NCI-H748 treated with DMSO at 0.1 percent for 48 hours (cell line): ENCODE measurements at places on chromosomes 7 and 10.
A peak's percentile ranks its signal among the peaks of the same experiment; 100 is the strongest.

DNA sequence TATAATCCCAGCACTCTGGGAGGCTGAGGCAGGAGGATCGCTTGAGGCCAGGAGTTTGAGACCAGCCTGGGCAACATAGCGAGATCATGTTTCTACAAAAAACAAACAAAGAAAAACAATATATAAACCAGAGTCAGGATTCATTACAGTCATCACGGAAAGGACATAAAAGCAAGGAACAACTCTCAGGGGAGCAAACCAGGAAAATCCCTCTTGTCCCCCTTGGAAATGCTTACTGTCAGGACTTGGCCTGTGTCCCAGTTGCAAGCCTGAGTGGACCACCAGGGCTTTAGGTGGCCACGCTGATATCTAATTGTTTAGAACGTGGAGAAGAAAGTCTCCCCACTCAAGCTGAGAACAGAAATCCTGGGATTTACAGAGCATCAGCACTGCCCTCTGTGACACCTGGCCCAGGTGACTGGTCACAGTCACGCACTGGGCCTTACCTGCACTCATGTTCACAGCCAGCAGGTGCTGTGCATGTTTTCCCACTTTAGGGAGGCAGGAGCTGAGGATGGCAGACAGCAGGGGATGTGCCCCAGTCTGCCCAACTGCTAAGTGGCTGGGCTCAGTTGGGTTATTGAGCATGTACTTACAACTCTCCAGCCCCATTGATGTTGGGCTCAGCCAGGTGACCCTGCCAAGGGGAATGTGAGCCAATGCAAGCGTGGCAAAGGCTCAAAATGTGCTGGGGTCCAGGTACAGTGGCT lies 60.9 kb downstream of the TMEM130 start:
- DNase-seq, result no peak

DNA sequence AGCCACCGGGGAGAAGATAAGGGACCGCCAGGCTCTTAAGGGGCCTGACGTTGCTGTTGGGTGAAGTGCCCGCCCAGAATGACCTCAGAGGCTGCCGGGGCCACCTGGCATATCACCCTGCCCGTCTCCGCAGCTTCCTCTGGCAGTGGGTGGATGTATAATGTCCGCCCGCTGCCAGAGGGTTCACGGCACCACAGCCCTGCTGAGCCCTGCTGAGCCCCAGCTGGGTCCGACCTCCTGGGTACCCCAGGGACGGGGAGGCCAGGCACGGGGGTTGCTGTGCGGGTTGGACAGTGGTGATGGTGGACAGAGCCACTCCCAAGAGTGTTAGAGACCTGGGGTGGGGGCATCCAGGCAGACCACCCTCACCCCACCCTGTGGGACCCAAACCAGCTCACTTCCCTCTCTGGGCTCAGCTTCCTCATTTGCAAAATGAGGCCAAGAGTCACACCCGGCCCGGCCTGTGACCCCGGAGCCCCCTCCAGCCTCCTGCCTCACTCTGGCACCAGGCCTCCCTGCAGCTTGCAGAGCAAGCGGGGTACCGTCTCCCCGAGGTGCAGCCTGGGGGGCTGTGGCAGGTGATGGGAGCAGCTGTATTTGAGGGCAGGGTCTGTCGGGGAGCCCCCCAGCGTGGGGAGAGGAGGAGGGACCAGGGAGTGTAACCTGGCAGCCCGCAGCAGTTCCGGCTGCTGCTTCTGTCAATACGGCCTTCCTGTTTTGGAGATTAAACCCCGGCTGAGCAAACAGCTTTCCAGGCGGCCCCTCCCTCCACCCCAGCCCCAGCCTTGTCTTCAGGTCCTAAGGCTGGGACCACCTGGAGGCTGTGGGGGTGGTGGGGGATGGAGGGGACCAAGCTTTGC lies 8.4 kb upstream of the LFNG start:
- DNase-seq, result peak; percentile 65

- no peak for DNase-seq
Observed at GRCh38 chr10:123451618-123452245, 214.4 kb upstream of the GPR26 start.

DNA sequence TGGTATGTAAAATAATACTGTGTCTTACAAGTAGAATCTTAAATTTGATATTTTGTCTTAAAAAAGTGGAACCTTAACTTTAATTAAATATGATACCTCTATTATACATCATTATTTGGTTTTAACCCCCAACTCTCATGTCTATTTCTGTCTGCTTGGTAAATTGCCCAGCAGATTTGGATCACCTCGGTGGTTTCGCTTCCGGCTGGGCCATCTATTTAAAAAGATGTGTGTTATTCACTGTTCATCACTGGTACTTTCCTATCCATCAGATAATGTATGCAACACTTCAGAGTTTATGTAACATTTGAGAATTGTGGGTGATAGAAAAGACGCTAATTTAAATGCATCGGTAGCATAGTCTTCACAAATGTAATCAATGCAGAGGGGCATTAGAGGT lies 119.7 kb downstream of the SND1 start:
- DNase-seq, result no peak

GRCh38 chr10:63210611-63211196 lies 77.6 kb downstream of the NRBF2 start:
- DNase-seq, result no peak

- DNase-seq, result no peak
Observed at GRCh38 chr10:675532-675931, 13.9 kb downstream of the DIP2C start.

- no peak for DNase-seq
Observed at GRCh38 chr7:1899196-1899595, 229.1 kb downstream of the ELFN1 start.

DNA sequence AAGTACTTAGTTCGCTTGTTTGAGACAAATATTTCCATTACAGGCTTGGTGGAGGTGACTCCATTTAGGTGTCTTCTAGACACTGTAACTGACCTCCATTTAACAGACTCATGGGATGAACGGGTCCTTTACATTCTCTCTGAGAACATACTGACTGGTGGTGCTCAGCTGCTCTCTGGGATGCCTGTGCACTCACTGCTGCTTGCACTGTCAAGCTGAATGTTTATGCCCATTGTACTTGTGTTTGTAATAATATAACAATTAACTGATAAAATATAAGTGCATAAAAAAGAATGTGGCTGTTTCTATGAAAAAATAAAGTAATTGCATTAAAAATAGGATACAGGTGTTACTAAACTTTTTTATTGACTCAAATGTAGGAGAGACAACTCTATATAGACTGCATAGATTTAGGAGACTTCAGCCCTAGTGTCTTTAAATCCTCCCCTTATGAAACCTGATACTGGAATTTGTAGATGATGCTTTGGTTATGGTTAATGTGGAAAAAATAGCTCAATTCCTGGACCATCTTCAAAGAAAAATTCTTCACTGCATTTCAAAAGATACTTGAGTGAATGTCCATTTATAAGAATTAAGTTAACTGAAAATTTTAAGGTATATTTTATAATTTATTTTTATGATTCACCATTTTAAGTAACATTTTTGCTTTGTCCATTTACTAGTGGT lies 85.4 kb downstream of the CDK14 start:
- no peak for DNase-seq

GRCh38 chr10:119344381-119344780 lies 137.0 kb downstream of the GRK5 start:
- DNase-seq, result no peak

- no peak for DNase-seq
Observed at GRCh38 chr7:102439963-102440795, 6.8 kb downstream of the ORAI2 start.

DNA sequence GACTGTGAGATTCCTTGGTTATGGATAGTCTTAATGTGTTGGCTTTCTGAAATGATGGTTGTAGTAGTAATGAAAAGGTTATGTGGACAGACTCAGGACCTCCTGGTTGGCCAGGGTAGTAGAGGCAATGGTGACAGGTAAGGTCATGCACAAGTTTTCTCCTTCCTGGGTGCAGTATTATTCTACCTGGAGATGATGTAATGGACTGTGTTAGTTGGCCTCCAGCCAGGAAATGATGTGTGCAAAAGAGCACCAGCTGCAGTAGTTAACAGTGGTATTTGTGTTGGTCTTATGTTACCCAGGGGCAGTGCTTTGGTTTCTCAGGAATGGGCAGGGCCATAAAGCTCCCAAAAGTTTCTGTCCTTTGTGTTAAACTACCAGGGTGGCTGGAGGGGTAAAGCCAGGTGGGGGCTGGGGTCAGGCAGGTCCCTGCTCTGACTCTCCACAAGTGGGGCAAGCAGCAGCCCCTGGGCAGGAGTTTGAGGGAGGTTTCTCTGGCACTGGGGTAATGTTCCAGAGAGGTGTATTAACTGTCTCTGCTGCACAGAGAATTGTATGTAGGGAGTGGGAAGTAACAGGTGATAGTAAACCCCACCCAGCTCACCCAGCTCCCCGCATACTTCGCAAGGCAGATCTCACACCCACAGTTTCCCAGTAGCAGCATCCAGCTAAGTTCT lies 36.3 kb downstream of the GPR22 start:
- peak; percentile 12 for DNase-seq

DNA sequence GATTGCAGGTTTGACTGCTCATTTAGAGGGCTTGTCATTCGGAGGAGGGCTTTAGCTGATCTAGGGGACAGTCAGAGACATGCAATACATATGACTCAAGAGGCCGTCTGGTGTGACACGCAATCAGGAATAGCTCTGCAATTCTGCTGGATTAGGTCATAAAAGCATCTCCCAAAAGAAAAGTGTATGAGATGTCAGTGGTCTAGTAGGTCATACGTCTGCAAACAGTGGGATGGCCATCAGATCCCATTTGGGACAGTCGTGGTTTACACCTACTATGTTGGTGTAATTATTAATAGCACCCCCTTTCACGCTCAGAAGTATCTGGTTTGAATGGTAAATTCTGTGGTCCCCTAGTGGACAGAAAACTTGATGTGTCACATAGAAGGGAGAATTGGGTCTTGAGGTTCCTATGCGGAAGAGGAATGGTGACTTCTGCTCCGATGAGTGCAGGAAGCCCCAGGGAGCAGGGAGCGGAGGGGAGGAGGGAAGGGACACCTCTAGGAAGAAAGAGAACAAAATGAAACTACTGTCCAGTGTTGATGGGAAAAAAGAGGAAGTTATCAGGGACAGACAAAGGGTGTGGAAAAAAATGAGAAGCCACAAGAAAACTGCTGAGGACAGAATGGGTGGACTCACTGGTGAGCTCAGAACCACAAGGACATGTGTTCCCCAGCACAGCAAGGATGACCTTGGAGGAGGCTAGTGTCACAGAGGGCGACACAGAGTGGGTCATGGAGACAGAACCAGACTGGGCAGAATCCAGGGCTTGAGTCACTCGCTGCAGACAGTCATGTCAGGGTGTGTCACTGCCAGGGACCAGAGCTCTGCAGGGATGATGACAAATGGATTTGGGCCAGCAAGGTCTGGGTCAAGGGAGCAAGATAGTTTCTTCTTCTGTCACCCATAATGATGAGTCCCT lies 59.9 kb downstream of the MAP3K8 start:
- no peak for DNase-seq

DNA sequence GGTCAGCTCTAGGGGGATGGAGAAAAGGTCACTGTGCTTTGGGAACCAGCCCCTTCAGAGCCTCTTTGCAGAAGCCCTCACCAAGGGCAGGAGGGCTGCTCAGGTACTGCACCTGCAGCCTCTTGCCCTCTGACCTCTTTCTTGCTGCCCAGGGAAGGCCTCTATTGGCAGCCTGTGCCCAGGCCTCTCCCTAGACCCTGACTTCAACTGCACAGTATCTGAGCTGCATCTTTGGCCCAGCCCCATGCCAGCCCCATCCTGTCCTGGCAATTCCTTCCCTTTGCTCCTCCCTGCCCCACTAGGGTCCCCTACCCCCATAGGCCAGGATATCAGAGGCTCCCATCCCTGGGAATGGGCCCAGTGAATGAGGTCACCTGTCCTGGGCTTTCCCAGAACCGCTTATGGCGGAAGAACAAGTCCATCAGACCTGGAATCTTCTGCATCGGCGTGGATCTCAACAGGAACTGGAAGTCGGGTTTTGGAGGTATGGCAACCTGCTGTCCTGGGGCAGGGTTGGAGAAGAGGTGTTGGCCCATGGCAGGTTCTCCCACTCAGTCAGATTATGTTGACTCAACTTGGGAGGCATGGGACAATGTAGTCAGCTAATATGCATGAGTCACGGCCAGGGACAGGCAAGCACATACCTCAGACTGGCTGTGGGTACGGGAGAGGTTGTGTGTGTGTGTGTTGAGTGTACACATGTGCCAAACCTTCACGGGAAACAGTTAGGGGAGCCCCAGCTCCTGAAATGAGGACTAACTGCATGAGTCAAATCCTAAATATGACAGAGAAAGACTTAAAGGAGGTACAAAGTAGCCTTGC lies 17.1 kb upstream of the CPA1 start:
- DNase-seq, result no peak

DNA sequence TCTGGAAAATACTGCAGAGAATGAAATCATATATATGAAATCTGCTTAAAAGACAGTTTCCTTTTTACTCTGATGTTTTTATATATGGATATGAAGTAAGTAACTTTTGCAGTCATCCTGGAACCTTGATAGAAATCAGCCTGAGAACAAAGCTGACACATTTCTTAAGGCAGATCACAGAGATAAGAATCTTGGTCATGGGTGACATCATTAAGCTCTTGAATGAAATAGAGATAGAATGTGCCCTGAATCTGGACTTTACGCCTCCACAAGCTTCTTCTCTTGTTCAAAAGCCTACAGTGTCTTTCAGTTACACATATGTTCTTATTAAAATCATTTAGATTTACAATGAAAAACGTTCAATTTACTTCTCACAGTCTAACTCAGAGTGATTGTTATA lies 319.1 kb upstream of the CNTNAP2 start:
- DNase-seq, result no peak

DNA sequence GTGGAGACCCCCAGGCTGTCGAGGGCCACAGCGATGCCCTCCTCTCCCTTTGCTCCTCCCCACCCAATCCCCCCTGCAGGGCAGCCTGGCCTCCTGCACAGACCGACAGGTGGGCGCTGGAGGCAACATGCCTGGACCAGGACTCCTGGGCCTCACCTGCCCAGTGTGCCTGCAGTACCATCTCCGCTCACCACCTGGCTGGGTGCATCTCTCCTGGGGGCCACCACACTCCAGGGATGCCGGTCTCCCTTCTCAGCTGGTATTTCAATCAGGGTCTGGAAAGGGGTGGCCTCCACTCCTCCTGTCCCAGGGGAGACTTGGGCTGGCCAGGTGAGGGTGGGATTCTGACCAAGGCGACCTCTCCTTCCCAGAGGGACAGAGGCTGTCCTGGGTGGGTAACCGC lies 17.2 kb upstream of the CFAP46 start:
- DNase-seq, result no peak

- DNase-seq, result no peak
Observed at GRCh38 chr7:102866535-102867215, 46.1 kb upstream of the LRRC17 start.
